ENCODE measurements at places on chromosomes 1 and 21. TPM values are rescaled to one million over a fixed set of nuclear protein-coding genes. Genes with fewer than 3 reads are reported as not detected.

DNA sequence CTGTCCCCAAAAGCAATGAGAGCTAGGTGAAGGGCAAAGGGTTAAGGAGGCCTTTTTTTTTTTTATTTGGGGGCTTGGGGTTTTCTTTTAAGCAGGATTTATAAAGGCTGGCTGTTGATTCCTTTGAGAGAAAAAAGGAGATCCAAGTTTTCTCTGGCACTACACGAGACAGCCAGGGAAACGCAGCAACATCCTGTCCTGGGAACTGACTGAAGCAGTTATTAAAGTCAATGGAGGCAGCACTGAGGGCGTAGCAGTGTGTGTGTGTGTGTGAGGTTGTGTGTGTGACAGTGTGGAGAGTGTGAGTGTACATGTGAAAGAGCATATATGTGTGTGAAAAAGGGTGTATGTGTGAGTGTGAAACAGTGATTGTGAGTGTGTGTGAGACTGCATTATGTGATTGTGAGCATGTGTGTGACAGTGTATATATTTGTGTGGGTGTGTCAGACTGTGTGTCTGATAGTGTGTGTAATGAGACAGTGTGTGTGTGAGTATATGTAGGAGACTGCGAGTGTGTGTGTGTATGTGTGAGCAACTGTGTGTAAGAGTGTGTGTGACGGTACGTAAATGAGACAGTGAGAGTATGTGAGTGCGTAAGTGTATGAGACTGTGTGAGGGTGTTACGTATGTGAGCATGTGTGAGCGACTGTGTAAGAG lies 65.9 kb upstream of the TIAM1 start:
- DNase-seq: no peak

- no peak for DNase-seq
These were observed 12.6 kb upstream of the MNDA start for GRCh38 chr1:158818560-158818959.

DNA sequence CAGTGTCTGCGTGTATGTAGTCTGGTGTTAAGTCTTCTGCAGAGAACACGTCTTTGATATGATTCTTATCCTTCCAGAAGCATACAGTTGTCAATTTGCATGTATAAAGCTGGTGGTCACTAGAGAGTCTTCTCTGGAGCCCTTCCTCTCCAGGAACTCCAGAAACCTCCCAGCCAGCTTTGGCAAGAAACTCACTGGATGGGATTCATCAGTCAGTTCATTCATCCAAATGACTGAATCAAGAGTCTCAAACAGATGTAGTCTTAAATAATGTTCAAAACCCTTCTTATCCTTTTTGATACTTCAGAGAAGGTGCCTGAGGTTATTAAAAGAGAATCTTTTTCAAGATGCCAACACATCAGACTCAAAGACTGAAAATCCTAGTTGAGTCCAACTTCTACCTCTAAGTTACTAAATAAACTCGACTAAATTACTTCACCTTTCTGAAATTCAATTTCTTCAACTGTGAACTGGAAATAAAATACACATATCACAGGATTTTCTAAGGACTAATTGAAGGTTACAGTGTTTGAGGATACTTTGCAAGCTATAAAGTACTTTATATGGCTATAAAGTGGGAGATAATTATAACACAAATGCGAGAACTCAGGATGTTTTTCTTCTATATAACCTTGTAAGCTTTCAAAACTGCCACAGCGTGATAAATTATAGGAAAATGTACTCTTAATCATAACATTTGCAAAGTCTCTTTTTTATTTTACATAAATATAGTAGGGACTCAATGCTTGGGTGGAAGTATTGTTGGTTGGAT lies 252.4 kb downstream of the FGGY start:
- no peak for DNase-seq

Gene DNAJC11
- 24.0 TPM for polyA plus RNA-seq

Gene WNT3A
- polyA plus RNA-seq: not detected

DNA sequence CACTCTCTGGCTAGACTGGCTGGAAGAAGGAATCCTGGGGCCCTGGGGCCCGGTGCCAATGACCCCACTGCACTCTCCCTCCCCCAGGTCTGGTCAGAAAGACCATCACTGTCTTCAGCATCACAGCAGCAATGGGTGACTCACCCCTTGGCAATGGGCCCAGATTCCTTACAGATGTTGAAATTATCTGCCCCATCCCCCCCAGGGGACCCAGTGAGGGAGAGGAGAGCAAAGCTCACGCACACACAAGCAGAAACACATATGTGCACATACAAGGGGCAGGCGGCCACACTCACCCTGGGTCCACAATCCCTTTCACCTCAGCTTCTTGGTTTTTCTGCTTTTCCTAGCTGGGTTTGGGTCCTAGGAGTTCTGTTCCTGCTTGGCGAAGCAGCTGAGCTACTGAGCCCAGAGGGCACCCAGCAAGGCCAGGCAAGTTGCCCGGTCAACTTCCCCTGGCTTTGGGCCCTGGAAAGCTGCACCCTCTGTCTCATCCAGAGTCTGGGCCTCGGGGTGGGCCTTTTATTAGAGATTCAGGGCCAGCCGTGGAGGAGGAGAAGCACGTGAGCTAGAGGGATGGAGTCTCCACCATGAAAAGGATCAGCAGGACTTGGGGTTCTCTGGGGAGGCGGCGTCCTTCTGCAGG lies 2.6 kb downstream of the COL16A1 start:
- DNase-seq: peak; percentile 97

Gene CFAP57
- 0.07 TPM for polyA plus RNA-seq

- no peak for DNase-seq
These were observed 98.8 kb downstream of the GLIS1 start for GRCh38 chr1:53639996-53640700.

- no peak for DNase-seq
These were observed 57.8 kb upstream of the COL18A1 start for GRCh38 chr21:45347048-45347711.

- DNase-seq: no peak
These were observed 1.1 kb downstream of the AKT3 start for GRCh38 chr1:243848858-243849420.

DNA sequence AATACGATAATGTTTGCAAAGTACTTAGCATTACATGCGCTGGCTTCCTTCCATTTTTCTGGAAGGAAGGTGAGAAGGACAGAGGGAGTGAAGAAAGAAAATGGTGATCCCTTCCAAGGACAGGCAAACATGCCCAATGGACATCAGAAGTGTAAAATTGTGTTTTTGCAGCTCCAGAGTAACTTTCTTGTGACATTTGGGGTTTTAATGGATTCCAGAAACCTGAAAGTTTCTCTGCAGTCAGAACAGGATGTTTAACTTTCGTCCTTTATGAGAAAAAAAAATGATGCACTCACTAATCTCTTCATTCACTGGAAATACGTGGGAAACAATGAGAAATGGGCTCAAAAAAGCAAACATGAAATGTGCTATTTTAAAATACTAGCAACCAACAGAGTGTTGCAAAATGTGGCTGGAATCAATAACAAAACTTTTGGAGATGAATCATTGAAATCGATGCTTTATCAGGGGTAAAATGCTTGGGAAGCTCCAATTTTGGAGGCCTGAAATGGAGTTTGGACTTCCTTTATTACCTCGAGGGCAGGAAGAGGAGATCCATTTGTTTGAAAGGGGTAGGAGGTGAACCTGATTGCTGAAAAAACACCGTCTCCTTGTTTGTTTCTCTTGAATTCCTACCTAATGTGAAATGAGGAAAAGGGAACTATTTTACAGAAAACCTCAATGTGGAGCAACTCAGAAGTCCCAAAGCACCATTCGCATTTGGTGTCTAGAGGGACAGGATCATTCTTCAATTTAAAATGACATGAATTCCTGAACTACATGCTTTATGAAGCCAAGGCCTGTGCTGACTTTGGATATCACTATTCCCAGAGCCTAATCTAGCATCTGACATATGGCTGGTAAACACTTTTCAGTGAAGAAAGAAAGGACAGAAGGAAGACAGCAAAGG lies 129.5 kb downstream of the TRABD2B start:
- peak; percentile 56 for DNase-seq

Gene RGS13
- not detected for polyA plus RNA-seq

GRCh38 chr1:25875154-25875855 lies at the start of gene PAQR7:
TSS of gene PAQR7 (minus strand) at chr1:25875708. CDS start at chr1:25863839, 11,869 bp downstream.
- DNase-seq: peak; percentile 67

GRCh38 chr1:194161591-194161990 lies 975.2 kb upstream of the B3GALT2 start:
- DNase-seq: no peak

GRCh38 chr21:41186755-41187536 lies 19.0 kb downstream of the BACE2 start:
- DNase-seq: no peak

DNA sequence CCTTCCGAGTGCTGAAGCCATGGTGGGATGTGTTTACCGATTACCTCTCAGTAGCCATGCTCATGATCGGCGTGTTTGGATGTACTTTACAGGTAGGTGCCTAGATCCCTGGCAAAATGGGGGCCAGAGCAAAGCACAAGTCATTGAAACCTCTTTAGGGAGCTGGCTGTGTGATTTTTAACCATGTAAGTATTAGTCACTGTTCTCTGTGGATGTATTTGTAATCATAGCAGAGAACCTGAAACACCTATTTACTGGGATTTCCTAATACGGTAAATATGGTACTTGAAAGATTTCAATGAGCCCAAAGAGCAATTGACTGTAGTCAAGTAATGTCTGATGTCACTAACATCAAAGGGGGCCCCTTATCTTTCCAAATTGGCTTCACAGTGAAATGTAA lies 53.6 kb downstream of the LRRC8C start:
- peak; percentile 21 for DNase-seq

DNA sequence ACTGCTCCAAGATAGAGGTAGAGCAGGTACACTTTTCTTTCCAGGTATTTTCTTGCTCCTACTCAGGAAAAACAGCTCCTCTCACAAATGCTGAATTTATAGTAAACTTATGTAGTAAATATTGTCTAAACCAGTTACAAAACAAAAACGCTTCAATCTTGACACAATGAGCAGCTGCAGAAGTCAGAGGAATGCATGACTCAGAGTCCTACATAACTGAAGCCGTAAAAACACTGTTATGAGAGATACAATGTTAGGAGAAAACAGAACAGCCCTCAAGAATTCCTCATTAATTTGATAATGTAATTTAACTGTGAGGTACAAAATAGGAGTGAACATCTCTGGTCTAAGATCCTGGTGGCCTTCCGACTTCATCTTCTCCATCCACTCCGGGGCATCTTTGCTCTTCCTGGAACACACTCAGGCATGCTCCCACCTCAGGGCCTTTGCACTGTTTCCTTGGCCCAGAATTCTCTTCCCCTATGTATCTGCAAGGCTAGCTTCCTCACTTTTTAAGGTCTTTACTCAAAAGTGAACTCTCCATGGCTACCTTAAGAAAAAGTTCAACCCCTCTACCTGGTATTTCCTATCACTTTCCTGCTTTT lies 138.5 kb downstream of the SLC45A1 start:
- no peak for DNase-seq

GRCh38 chr1:147626739-147627138 lies 43.6 kb downstream of the ACP6 start:
- DNase-seq: no peak

DNA sequence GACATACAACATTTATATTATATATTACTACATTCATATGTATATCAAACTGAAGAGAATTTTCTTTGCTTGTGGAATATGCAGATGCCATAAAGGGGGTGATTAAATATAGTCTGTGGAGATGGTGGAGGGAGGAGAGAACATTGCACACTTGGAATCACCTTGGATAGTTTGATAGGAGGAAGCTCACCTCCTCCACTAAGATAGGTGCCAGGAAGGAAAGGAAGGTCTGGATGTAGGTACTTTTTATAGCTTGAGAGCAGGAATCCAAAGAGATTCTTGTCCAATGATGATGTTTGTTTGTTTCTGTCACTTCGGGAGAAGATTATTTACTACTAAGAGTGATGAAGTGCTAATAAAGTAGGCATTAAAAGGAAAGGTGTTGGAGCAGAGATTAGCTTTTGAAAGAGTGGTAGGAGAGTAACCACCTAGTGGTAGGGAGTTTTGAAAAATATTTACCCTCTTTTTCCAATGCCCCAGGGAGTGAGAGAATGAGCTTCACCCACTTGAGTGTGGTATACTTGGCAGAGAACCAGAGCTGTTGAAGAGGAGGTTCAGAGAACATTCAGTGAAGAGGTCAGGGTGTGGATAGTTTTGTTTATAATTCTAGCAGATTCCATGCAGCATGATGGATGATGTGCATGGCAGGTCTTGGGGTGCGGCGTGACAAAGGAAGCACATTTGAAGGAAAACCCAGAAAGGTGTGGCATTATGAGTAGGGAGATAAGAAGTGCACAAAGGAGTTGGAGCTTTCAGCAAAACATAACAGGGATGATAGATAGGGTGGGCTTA lies 145.0 kb downstream of the PATJ start:
- no peak for DNase-seq

GRCh38 chr21:15057285-15057684 lies 7.5 kb downstream of the NRIP1 start:
- DNase-seq: no peak

- no peak for DNase-seq
These were observed 483.6 kb downstream of the LTN1 start for GRCh38 chr21:28509031-28509430.

DNA sequence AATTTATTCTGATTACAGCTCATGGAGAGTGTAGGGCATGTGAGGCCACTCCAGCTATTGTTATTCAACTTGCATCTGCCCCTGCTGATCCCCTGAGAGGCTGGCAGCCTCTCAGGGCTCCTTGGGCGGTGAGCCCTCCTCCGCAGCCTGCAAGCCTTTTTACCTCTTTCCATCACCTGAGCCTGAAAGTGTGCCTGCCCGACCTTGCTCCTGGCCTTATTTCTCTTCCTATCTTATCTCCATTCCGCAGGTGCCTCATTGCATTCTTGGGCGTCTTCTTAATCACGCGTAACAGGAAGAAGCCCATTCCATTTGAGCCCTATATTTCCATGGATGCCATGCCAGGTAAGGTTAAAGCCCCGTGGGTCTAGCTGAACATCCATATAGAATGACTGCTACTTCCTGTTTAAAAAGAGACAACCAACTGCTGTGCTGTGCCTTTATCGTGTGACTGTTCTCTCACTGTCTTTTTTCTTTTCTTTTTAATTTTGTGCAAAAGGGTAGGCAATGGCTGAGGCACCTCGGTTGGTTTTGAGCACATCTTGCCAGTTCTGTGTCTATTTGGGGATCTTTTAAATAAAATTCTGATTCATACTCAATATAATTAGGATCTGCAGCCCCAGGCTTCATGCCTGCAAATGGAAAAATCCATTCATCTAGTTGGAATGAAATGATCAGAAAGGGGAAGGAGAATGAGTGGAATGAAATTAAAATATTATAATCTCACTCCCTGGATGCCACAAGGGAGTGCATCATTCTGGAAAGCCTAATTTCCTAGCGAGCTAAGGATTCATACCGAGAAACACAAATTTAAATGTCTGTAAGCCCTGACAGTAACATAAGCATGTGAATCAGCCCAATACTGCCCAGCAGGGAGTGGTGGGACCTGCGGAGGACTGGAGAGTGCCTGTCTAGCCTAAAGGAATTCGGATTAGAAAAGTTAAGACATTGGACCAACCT lies 38.6 kb upstream of the RCAN3 start:
- no peak for DNase-seq

Gene RSPO1
- polyA plus RNA-seq: not detected

- no peak for DNase-seq
These were observed 5.8 kb downstream of the IFI16 start for GRCh38 chr1:159015440-159015909.

All from HepG2 (cell line).